ENCODE measurements at places on chromosomes 11 and 22. TPM values are rescaled to one million over a fixed set of nuclear protein-coding genes. Genes with fewer than 3 reads are reported as not detected.

RIBC2 gene
- 13.3 TPM for total RNA-seq

IGLL5 gene
- total RNA-seq: not detected

OR5A1 gene
- total RNA-seq: not detected

VPREB1 gene
- not detected for total RNA-seq

KCNJ1 gene
- not detected for total RNA-seq

OR8G5 gene
- total RNA-seq: not detected

Data from activated CD8-positive, alpha-beta memory T cell treated with anti-CD3 and anti-CD28 coated beads for 36 hours (primary cell).